ENCODE measurements at places on chromosomes 12 and 14. TPM values are rescaled to one million over a fixed set of nuclear protein-coding genes. Genes with fewer than 3 reads are reported as not detected.

Gene ACVRL1
- total RNA-seq: 0.81 TPM

Gene RD3L
- 0.18 TPM for total RNA-seq

Gene P2RX4
- total RNA-seq: 38.2 TPM

Gene SSTR1
- total RNA-seq: not detected

Gene KLRG1
- 5.6 TPM for total RNA-seq

Gene TSPAN8
- not detected for total RNA-seq

Gene LRFN5
- 2.1 TPM for total RNA-seq

Gene NKX2-1
- not detected for total RNA-seq

DNA sequence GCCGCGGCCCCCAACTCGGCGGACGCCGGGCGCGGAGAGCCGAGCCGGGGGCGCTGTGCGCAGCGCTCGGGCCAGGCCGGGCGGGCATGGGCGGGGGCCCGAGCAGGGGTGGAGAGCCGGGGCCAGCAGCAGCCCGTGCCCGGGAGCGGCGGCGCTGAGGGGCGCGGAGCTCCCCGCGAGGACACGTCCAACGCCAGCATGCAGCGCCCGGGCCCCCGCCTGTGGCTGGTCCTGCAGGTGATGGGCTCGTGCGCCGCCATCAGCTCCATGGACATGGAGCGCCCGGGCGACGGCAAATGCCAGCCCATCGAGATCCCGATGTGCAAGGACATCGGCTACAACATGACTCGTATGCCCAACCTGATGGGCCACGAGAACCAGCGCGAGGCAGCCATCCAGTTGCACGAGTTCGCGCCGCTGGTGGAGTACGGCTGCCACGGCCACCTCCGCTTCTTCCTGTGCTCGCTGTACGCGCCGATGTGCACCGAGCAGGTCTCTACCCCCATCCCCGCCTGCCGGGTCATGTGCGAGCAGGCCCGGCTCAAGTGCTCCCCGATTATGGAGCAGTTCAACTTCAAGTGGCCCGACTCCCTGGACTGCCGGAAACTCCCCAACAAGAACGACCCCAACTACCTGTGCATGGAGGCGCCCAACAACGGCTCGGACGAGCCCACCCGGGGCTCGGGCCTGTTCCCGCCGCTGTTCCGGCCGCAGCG lies 639 bp downstream of the FZD10 start:
- DNase-seq: peak; percentile 9
- H3K4me3 ChIP-seq: peak overlapping the region; percentile 32
- H3K4me1 ChIP-seq: no peaks in the 10 kb centered on the region
- no peak overlapping the region for H3K27ac ChIP-seq
- H3K36me3 ChIP-seq: no peaks in the 10 kb centered on the region

DNA sequence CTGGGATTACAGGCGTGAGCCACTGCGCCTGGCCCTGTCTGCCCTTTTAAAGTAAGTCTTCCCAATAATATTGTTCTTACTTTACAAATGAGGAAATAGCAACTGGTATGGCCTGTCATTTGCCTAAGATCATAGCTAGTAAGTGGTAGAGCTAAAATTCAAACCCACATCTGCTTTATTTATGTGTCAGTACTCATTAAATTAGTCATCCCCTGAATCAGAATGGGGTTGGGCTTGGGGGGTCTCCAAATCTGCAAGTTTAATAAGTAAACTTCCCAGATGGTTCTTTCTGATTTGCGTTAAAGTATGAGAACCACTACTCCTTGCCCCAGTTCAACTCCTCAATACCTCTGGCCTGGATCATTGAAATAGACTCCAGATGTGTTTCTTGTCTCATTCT lies 96.2 kb downstream of the FAR2 start:
- no peak overlapping the region for H3K27ac ChIP-seq
- H3K4me3 ChIP-seq: no peak overlapping the region
- no peaks in the 10 kb centered on the region for H3K36me3 ChIP-seq
- H3K4me1 ChIP-seq: no peaks in the 10 kb centered on the region

DNA sequence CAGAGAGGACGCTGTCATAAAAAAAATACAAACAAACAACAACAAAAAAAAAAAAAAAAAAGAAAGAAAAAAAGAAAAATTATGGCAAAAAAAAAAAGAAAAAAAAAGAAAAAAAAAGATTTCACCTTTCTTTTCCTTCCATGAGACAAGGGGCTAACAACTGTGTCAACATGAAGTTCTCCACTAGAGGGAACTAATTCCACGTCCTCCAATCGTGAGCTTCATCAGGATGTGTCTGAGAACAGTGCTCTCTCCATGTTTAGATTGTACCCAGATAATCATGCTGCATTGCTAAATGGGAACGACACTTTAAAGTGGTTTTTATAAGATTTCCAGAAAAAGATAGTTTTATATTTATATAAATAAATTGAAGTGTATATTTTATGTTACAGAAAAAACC lies 96.2 kb upstream of the PTPRB start:
- H3K27me3 ChIP-seq: no peaks in the 10 kb centered on the region
- no peak overlapping the region for H3K4me3 ChIP-seq

DNA sequence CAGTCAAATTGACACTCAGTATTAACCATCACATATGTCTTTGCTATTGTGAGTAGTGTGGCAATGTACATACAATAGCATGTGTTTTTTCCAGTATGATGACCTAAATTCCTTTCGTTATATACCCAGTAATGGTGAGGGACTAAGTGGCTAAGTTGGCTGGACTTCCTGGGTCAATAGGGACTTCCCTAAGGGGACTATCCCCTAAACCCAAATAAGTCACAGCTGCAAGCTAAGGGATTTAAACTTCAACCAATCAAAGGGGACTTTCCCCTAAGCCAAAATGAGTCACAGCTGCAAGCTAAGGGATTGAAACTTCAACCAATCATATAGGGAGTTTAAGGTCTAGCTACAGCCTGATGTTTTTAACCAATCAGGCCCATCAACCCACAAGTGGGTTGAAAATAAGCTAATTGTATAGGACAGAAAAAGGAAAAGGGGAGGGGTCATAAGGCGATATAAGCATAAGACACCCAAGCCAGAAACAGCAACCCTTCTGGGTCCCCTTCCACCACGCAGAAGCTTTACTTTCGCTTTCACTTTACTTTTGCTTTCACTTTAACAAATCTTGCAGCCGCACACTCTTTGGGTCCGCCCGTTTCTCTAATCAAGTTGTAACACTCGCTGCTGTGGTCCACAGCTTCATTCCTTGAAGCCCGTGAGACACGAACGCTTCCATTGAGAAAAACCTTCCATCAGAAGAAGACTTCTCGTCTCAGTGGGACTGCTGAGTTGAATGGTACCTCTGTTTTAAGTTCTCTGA lies 404.4 kb downstream of the FLRT2 start:
- H3K4me3 ChIP-seq: no peak overlapping the region
- no peaks in the 10 kb centered on the region for H3K36me3 ChIP-seq
- H3K27me3 ChIP-seq: no peaks in the 10 kb centered on the region
- no peaks in the 10 kb centered on the region for H3K4me1 ChIP-seq

DNA sequence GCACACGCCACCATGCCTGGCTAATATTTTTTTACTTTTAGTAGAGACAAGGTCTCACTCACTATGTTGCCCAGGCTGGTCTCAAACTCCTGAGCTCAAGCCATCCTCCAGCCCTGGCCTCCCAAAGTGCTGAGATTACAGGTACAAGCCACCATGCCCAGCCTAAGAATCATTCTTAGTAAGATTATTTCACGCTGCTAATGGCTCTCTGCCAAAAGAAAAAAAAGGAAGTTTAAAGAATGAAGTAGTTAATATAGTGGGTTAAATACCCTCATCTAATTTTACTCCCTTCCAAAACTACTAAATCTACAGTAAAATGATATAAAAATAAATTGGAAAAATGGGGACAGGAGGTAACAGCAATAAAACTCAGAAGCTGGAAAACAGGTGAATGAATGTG lies 2.6 kb downstream of the ETFRF1 start:
- H3K36me3 ChIP-seq: no peaks in the 10 kb centered on the region
- H3K4me1 ChIP-seq: peaks cover 6% of the 10 kb centered on the region
- H3K4me3 ChIP-seq: no peak overlapping the region
- H3K27ac ChIP-seq: no peak overlapping the region
- no peaks in the 10 kb centered on the region for H3K27me3 ChIP-seq
- DNase-seq: no peak

GRCh38 chr12:123531091-123531490 lies 2.4 kb downstream of the RILPL1 start:
- DNase-seq: peak; percentile 31

- H3K36me3 ChIP-seq: no peaks in the 10 kb centered on the region
- peaks cover 15% of the 10 kb centered on the region for H3K27me3 ChIP-seq
- H3K27ac ChIP-seq: no peak overlapping the region
- H3K4me1 ChIP-seq: no peaks in the 10 kb centered on the region
- no peak overlapping the region for H3K4me3 ChIP-seq
These were observed 149.0 kb upstream of the GSC start for GRCh38 chr14:94918896-94919295.

DNA sequence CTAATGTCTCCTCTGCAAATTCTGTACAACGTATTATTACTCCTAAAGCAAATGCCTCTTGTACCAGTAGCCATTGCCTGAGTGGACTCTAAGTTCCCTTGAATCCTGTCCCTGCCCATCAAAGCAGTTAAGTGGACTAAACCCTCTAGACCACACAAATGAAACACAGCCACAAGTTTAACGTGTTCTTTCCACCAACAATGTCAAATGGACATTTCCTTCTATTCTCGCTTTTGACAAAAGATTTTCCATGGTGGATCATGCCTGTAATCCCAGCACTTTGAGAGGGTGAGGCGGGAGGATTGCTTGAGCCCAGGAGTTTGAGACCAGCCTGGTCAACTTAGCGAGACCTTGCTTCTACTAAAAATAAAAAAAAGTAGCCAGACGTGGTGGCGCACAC lies 15.9 kb downstream of the CCDC88C start:
- no peaks in the 10 kb centered on the region for H3K36me3 ChIP-seq
- H3K4me1 ChIP-seq: no peaks in the 10 kb centered on the region
- H3K27me3 ChIP-seq: peaks cover 42% of the 10 kb centered on the region
- no peak overlapping the region for H3K27ac ChIP-seq
- no peak overlapping the region for H3K4me3 ChIP-seq

GRCh38 chr14:29843981-29844380 lies 83.7 kb downstream of the PRKD1 start:
- H3K27ac ChIP-seq: no peak overlapping the region
- no peaks in the 10 kb centered on the region for H3K27me3 ChIP-seq
- H3K4me3 ChIP-seq: no peak overlapping the region
- H3K4me1 ChIP-seq: peaks cover 17% of the 10 kb centered on the region

GRCh38 chr12:108955225-108955835 lies 65.5 kb downstream of the SVOP start:
- no peak overlapping the region for H3K27ac ChIP-seq
- H3K4me1 ChIP-seq: no peaks in the 10 kb centered on the region
- DNase-seq: peak; percentile 43
- H3K27me3 ChIP-seq: peaks cover 3% of the 10 kb centered on the region
- no peaks in the 10 kb centered on the region for H3K36me3 ChIP-seq

- H3K4me1 ChIP-seq: no peaks in the 10 kb centered on the region
- H3K36me3 ChIP-seq: no peaks in the 10 kb centered on the region
- no peak overlapping the region for H3K27ac ChIP-seq
- DNase-seq: no peak
These were observed 9.1 kb downstream of the PTCSC3 start for GRCh38 chr14:36167431-36167830.

DNA sequence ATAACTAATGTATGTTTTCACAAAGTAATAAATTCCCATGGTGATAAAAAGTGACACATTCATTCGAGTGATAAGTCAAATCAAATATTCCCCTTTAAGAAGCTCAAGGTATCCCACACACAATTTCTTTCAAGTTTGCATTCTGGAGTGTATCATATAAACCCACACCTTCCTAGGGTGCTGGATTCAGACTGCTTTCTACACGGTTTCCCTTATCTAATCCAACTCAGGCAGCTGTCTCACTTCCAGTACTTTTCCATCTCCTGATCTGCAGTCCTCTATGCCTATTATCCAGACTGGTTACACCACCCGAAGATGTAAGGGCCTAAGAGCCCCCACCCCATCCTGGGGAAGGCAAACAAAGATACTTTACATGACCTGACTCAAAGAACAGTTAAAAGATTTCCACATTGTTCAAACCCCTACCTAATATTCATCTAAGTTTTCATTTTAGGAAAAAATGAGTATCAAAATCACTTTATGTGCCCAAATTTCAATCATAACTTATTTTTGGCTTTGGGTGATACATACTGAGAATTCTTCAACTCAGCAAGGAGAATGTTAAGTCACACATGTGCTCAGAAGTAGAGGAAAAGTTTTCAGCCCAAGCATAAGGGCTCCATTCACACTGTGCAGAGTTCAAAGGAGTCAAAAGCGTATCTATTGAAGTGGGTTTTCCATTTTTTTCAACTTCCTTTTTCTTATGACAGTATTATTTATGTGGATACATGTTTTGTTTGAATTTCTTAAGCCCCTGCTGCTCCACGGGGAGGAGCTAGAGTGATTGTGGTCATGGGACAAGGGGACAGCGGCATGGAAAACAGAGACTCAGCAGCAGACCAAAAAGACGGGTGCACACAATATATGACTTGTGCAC lies 41.8 kb downstream of the CORO1C start:
- peaks cover 71% of the 10 kb centered on the region for H3K4me1 ChIP-seq
- H3K4me3 ChIP-seq: no peak overlapping the region
- H3K27ac ChIP-seq: peak overlapping the region; percentile 100
- H3K27me3 ChIP-seq: no peaks in the 10 kb centered on the region

DNA sequence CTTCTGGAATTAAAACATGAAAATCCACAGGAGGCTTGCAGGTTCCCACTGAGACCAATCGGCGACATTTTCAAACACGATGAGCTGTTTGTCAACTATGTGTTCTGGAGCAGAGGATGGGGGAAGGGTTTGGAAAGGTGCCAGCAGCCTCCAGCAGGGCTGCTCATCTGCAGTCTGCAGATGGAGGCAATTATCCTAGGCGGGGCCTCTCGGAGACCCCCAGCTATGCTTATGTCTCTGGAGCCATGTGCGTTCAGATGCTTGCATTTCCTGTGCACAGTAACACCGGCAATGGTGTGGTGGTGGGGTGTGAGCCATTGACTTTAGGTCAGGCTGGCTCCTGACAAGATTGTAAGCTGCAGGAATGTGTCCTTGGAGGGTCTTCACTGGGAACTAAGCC lies 51.7 kb downstream of the RPH3A start:
- H3K36me3 ChIP-seq: no peaks in the 10 kb centered on the region
- H3K27me3 ChIP-seq: no peaks in the 10 kb centered on the region

- no peak overlapping the region for H3K4me3 ChIP-seq
- no peaks in the 10 kb centered on the region for H3K4me1 ChIP-seq
- no peak overlapping the region for H3K27ac ChIP-seq
These were observed 434.1 kb downstream of the NOVA1 start for GRCh38 chr14:26163761-26164160.

DNA sequence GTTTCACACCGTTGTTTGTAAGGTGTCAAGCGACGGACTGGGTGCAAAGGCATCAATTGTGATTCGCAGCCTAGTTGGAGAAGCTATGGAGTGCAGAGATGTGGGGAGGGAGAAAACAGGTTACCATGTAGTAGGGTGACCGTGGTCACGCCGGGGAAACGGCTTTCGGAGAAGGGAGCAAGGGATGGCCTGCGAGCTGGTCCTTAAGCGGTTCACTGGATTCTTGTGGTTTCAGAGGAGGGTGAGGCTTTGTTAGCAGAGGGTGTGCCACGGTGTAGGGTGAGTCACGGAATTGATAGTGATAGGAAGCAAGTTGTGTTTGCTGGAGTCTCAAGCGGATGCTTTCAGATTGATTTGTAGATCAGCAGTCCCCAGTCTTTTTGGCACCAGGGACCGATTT lies 2.3 kb downstream of the PIWIL1 start:
- H3K4me1 ChIP-seq: no peaks in the 10 kb centered on the region
- H3K27me3 ChIP-seq: peaks cover 57% of the 10 kb centered on the region
- no peak for DNase-seq
- no peak overlapping the region for H3K27ac ChIP-seq
- no peak overlapping the region for H3K4me3 ChIP-seq

Data from cardiac muscle cell (in vitro differentiated cells and primary cell).